ENCODE measurements at places on chromosomes 3 and 15.

DNA sequence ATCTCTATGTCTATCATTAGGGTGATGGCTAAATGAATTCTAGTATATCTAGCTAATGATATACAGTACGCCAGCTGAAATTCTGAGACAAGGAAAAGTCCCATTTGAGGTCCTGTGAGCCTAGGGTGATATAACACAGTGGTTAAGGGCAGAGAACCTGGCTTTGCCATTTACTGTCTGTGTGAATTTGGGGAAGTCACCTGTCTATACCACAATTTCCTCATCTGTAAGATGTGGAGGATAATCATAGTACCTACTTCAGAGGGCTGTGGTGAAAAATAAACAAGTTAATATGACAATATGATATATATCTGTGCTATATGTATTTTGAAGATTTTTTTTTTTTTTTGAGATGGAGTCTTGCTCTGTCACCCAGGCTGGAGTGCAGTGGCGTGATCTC lies 9.8 kb upstream of the ANKDD1A start:
- DNase-seq: no peak

GRCh38 chr3:59212128-59212779 lies 162.4 kb upstream of the CFAP20DC start:
- DNase-seq: peak; percentile 8

DNA sequence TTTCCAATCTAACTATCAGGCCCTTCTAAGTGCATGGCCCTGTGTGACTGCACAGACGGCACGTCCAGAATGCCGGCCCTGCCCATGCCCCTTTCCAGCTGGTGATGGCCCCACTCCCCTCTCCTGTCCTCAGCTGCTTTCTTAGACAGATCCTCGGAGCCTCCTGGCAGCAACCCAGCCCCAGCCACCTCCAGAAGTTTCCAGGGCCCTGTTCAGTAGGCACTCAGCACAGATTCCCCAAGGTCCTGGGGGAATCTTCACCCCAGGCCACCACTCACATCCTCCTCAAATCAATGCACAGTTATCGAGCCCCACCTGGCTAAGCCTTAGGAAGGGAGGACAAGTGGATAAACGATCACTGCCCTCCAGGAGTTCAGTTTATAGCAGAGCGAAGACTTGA lies 1.4 kb upstream of the CRABP1 start:
- no peak for DNase-seq

GRCh38 chr15:69127306-69127705 lies 33.1 kb upstream of the GLCE start:
- DNase-seq: no peak
